Activated CD4-positive, alpha-beta T cell treated with anti-CD3 and anti-CD28 coated beads, Interleukin-2, amount 10 ng/mL, durations not matched to agents 7 days and 5 days (primary cell): ENCODE measurements at places on chromosomes 3 and 15.

DNA sequence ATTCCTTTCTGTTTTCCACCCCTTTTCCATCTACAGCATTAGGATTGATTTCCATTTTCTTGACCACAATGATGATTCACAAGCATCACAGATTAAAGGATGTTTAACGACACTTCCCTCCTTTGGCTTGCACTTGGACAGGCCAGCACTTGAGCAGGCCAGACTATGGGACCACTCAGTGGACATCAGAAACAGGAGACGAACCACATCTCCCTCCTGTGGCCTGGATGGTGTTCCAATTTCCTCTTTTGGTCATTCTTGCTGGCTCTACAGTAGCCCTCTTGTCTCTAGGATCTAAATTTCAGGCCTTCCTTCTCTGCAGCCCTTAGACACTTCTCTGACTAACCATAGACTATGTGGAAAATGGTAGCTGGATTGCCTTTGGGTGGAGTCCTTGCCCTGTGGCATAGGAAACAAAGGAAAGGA, 78.8 kb upstream of the BOC start:
- H3K27me3 ChIP-seq: no peaks in the 10 kb centered on the region
- H3K36me3 ChIP-seq: no peaks in the 10 kb centered on the region
- no peak overlapping the region for H3K4me3 ChIP-seq
- no peak overlapping the region for H3K27ac ChIP-seq

GRCh38 chr3:13083254-13083653, 10.0 kb upstream of the IQSEC1 start:
- no peaks in the 10 kb centered on the region for H3K36me3 ChIP-seq
- no peak overlapping the region for H3K27ac ChIP-seq
- no peak overlapping the region for H3K4me3 ChIP-seq
- H3K27me3 ChIP-seq: peaks cover 6% of the 10 kb centered on the region
- H3K4me1 ChIP-seq: peaks cover 17% of the 10 kb centered on the region

- DNase-seq: no peak
- no peak overlapping the region for H3K4me3 ChIP-seq
- H3K36me3 ChIP-seq: no peaks in the 10 kb centered on the region
- H3K27me3 ChIP-seq: no peaks in the 10 kb centered on the region
Measured at GRCh38 chr3:37812499-37812896, 49.2 kb upstream of the CTDSPL start.

DNA sequence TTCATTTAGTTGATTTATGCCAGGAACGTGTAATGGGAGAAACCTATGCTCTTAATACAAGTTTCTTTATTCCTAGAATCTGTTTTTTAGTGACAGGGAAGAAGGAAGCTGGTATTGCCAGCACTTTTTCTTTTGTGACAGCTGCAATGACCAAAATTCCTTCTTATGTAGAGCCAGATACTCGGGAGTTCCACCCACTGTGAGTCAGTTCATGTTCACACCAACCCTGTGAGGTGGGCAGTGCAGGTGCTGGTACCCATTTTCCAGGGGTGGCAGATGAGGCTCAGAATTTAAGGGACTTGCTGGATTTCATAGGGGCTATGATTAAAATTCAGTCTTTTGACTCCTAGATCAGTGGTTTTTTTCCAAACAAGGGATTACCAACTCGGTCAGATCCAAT, 34.7 kb downstream of the OXNAD1 start:
- H3K36me3 ChIP-seq: peaks cover 87% of the 10 kb centered on the region
- no peak for DNase-seq
- peak overlapping the region; percentile 92 for H3K27ac ChIP-seq
- H3K4me1 ChIP-seq: peaks cover 94% of the 10 kb centered on the region
- no peaks in the 10 kb centered on the region for H3K27me3 ChIP-seq
- H3K4me3 ChIP-seq: peak overlapping the region; percentile 81

- no peaks in the 10 kb centered on the region for H3K4me1 ChIP-seq
- H3K27me3 ChIP-seq: no peaks in the 10 kb centered on the region
- H3K4me3 ChIP-seq: no peak overlapping the region
- H3K36me3 ChIP-seq: no peaks in the 10 kb centered on the region
- DNase-seq: no peak
Measured at GRCh38 chr15:42879443-42879842, 41.1 kb downstream of the TTBK2 start.

DNA sequence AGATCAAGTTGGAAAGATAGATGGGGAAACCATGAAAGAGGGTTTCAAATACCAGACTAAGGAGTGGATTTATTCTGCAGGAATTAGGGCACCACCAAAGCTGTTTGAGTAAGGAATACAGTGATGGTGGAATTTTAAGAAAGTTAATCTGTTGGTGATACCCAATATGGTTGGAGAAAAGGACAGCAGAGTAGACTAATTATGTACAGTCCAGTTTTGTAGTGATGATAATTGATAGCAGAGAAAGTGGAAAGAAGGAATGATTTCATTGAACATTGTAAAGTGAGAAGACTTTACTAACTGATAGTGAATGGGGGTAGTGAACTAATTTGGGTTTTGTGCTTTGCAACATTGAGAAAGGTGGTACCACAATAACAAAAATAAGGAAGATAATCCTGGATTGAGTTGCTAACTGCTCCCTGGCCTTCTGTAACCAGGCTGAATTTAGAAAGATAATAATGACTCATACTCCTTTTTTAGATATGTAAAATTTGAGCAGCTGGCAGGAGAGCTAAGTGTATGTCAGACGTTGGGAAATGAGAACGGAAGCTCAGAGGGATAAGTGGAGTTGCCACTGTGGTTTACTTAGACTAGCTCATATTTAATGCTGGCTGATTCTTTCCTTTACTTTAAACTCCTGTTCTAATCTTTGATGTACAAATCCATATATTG, 16.9 kb downstream of the TCAIM start:
- H3K4me1 ChIP-seq: no peaks in the 10 kb centered on the region
- H3K27ac ChIP-seq: no peak overlapping the region
- no peak for DNase-seq
- peaks cover 25% of the 10 kb centered on the region for H3K36me3 ChIP-seq
- no peak overlapping the region for H3K4me3 ChIP-seq
- H3K27me3 ChIP-seq: no peaks in the 10 kb centered on the region

DNA sequence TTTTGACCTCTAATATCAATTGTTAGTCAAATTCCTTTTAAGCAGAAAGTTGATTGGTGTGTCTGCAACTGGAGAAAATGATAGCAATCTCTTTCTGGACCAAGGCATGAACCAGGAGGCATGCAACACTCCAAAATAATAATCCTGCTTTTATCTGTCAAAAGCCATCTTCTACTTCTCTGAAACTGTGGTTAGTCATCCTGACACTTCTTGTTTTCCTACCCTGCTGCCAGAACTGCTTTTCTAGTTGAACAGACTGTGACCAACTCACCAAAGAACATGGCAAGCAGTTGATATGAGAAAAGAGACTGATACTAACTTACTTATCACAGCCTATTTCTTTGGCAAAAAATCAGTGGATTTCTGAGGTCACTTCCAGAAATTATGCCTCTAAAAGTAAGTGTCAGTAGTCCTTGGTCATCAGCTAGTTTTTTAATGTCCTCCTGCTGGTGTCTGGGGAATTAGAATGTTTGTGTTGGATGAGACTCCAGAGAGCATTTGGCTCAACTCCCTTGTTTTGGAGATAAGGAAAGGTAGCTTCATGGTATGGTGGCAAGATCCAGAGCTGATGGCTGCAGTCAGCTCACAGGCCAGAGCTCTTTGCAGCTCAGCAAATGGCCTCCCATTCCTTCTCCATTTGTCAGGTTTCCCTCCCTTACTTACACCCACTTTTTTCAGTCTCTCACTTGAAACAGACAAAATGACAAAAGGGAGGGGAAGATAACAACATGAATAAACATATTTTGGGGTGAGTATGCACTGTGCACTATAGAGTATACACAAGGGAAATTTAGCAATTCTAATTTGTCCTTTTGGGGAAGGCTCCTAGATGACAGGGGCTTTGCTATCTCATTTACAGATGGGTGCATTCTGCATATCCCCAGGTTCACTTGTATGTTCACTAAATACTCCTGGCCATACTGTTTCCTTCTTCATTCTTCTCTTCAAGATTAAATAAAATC, 7.0 kb downstream of the CRYGS start:
- no peak overlapping the region for H3K27ac ChIP-seq
- H3K4me3 ChIP-seq: no peak overlapping the region
- no peaks in the 10 kb centered on the region for H3K36me3 ChIP-seq
- no peaks in the 10 kb centered on the region for H3K27me3 ChIP-seq

- H3K27ac ChIP-seq: no peak overlapping the region
- no peaks in the 10 kb centered on the region for H3K36me3 ChIP-seq
- no peak for DNase-seq
- no peaks in the 10 kb centered on the region for H3K27me3 ChIP-seq
Measured at GRCh38 chr3:61180206-61180605, 71.0 kb downstream of the FHIT start.

GRCh38 chr15:81575436-81576123, 201.6 kb upstream of the TMC3 start:
- no peaks in the 10 kb centered on the region for H3K36me3 ChIP-seq
- DNase-seq: no peak
- peaks cover 2% of the 10 kb centered on the region for H3K4me1 ChIP-seq
- H3K4me3 ChIP-seq: no peak overlapping the region

GRCh38 chr3:4562595-4562994, 69.4 kb downstream of the ITPR1 start:
- H3K36me3 ChIP-seq: no peaks in the 10 kb centered on the region
- no peaks in the 10 kb centered on the region for H3K27me3 ChIP-seq
- no peaks in the 10 kb centered on the region for H3K4me1 ChIP-seq
- no peak for DNase-seq
- H3K27ac ChIP-seq: no peak overlapping the region

DNA sequence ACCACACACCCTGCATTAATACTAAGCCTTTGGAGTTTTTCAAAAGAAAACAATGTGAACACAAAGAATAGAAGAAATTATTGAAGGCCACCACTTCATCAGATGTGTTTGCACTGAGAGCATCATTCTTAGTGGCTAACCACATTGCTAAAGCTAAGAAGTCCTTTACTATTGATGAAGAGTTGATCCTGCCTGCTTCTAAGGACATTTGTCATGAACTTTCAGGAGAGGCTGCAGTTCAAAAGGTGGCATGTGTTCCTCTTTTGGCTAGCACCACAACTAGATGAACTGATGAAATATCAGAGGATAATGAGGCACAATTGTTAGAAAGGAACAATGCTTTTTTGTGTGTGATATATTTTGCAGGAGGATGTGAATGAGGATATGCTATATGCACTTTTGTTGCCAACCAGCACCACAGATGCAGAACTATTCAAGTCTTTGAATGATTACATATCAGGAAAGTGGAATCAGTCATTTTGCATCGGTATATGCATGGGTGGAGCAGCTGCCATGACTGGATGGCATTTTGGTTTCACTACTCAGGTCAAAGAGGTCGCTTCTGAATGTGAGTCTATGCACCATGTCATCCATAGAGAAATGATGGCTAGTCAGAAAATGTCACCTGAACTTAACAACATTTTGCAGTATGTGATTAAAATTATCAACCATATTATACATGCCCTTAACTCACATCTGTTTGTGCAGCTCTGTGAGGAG, 2.5 kb upstream of the EID1 start:
- H3K27me3 ChIP-seq: peaks cover 36% of the 10 kb centered on the region
- H3K27ac ChIP-seq: no peak overlapping the region
- H3K4me1 ChIP-seq: peaks cover 34% of the 10 kb centered on the region

GRCh38 chr15:69979262-69979661, 118.5 kb downstream of the TLE3 start:
- H3K27me3 ChIP-seq: peaks cover 16% of the 10 kb centered on the region
- DNase-seq: no peak
- no peak overlapping the region for H3K4me3 ChIP-seq
- H3K27ac ChIP-seq: no peak overlapping the region
- no peaks in the 10 kb centered on the region for H3K4me1 ChIP-seq

GRCh38 chr3:43053291-43053690, 52.6 kb downstream of the POMGNT2 start:
- H3K27ac ChIP-seq: no peak overlapping the region
- H3K4me1 ChIP-seq: no peaks in the 10 kb centered on the region
- peaks cover 9% of the 10 kb centered on the region for H3K27me3 ChIP-seq
- peaks cover 3% of the 10 kb centered on the region for H3K36me3 ChIP-seq

GRCh38 chr3:71525391-71525790, 58.1 kb downstream of the FOXP1 start:
- H3K27me3 ChIP-seq: no peaks in the 10 kb centered on the region
- no peaks in the 10 kb centered on the region for H3K36me3 ChIP-seq
- DNase-seq: no peak

GRCh38 chr15:34336231-34336990, 1.2 kb downstream of the SLC12A6 start:
- H3K4me3 ChIP-seq: peak overlapping the region; percentile 95
- H3K36me3 ChIP-seq: peaks cover 29% of the 10 kb centered on the region
- peak overlapping the region; percentile 99 for H3K27ac ChIP-seq
- H3K4me1 ChIP-seq: peaks cover 62% of the 10 kb centered on the region
- DNase-seq: no peak

GRCh38 chr3:184334470-184335158, 2.8 kb upstream of the FAM131A start:
- peak overlapping the region; percentile 69 for H3K27ac ChIP-seq
- peaks cover 42% of the 10 kb centered on the region for H3K36me3 ChIP-seq
- H3K4me3 ChIP-seq: peak overlapping the region; percentile 6
- no peaks in the 10 kb centered on the region for H3K27me3 ChIP-seq
- peak; percentile 34 for DNase-seq
- H3K4me1 ChIP-seq: peaks cover 54% of the 10 kb centered on the region

- H3K36me3 ChIP-seq: peaks cover 11% of the 10 kb centered on the region
- H3K4me3 ChIP-seq: no peak overlapping the region
- no peaks in the 10 kb centered on the region for H3K27me3 ChIP-seq
- H3K4me1 ChIP-seq: peaks cover 5% of the 10 kb centered on the region
- H3K27ac ChIP-seq: no peak overlapping the region
- no peak for DNase-seq
Measured at GRCh38 chr3:123096731-123097130, 29.9 kb downstream of the PDIA5 start.

DNA sequence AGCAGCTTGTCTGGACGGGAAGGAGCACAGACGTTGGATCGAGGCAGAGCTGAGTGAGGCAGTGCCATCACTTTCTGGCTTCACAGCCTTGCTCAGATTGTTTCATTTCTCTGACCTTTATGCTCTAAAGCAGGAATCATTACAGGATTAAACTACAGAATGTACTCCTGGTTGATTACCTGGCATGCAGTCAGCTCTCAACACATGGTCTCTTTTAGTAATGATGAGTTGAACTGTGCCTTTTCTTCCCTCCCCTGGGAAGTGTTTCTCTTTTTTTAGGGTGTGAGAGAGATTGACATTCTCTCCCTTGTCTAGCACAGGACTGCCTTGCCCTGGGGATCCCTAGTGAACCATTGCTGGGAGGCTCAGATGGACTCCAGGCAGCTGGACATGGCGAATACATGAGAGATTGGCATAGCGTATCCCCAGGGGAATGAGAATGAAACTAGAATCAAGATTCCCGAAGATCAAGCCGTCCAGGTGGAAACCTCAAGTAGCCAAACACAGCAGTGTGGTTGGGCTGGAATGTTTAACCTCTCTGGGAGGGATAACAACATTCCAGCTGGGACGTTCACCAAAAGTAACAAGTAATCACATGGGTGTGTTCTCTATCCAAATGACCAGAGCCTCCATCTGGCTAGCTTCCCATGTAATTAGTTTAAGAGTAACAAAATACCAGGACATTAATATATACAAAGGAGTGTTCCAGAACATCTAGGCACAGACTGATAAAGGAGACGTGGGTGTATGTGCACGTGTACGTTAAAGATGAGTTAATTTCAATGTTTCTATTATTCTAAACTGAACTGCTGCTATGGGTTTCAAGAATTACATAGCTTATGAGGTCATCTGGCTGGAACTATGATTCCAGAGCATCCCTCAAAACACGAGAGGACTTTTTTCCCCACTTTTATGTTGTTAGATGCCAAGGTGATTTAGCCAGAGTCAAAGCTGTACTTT, 118.6 kb upstream of the NR2E3 start:
- no peaks in the 10 kb centered on the region for H3K4me1 ChIP-seq
- H3K27ac ChIP-seq: no peak overlapping the region
- DNase-seq: no peak
- H3K4me3 ChIP-seq: no peak overlapping the region
- peaks cover 43% of the 10 kb centered on the region for H3K27me3 ChIP-seq
- H3K36me3 ChIP-seq: no peaks in the 10 kb centered on the region
